ENCODE measurements at places on chromosomes 5 and 9.

DNA sequence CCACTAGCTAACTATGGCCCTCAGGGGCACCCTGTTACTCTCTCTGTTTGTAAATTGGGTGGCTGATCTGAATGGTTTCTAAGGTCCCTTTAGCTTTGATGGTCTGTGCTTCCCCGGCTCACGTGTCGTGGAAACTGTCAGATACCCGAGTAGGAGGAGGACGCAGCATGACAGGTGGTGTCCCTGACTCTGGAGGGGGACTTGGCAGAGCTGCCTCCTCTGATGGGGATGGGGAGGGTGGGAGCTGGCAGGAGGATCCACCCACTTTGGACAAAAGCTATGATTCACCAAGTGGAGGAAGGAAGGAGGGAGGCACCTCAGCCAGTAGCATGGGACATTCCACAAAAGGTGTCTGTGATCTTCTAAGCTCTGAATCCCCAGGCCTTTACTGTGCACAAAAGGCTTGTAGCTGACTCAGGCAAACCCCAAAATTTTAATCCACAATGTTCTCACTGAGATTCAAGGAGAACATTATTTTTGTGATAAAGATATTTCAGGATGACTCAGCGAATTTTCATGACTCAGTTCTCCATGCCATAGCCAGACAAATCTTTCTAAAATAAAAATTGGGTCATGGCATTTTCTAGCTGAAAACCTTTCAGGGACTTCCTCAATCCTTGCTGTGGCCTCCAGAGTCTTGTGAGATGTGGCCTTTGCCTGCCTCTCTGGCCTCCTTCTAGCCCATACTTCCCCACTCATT lies 131.0 kb upstream of the BRINP1 start:
- no peak for DNase-seq

- no peak for DNase-seq
Observed at GRCh38 chr5:153905219-153905618, 133.5 kb downstream of the FAM114A2 start.

DNA sequence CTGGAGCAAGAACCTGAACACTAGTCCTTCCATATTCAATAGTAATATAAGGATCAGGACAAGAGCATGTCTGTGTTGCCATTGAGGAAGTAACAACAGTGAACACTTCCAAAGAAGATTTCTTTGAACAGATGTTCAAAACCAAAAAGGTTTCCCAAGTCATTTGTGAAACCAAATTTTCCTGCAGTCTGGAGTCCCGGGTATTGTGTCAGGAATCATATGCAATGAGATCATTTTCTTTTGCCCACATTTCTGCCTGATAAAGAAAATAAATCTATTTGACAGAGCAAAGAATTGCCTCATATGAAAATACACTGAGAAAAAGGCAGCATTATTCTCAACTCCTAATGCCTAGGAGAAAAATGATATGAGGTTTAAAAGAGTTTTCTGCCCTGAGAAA lies 151.7 kb downstream of the SNX18 start:
- peak; percentile 84 for DNase-seq

GRCh38 chr9:23812673-23813072 lies 13.4 kb downstream of the ELAVL2 start:
- DNase-seq, result no peak

- DNase-seq, result no peak
Observed at GRCh38 chr9:3508078-3508431, 17.7 kb downstream of the RFX3 start.

DNA sequence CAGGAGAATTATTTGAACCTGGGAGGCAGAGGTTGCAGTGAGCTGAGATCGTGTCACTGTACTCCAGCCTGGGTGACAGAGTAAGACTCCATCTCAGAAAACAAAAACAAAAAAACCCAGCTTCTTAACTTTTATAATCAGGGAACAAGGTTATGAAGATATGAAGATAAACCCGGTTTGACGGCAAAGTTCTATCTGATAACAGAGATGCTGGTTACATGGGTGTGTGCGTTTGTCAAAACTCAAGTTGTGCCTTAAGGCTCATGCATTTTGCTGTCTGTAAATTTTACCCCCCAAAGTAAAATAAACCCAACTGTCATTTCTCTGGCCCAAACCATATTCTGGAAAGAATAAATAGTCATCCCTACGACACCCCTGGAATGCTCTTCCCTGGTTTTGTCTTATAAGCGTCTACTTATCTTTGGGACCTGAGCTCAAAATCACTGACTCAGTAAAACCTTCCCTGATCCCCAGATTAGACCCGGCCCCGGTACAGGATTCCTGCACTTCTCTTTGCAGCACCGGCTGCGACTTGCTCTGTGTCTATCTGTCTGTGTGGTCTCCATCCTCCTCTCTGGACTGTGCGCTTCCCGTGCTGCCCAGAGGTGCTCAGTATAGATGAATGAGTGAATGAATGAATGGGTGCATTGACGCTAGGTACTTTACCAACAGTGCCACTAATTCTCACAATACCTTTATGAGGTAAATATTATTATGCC lies 172.2 kb downstream of the DAB2IP start:
- no peak for DNase-seq

DNA sequence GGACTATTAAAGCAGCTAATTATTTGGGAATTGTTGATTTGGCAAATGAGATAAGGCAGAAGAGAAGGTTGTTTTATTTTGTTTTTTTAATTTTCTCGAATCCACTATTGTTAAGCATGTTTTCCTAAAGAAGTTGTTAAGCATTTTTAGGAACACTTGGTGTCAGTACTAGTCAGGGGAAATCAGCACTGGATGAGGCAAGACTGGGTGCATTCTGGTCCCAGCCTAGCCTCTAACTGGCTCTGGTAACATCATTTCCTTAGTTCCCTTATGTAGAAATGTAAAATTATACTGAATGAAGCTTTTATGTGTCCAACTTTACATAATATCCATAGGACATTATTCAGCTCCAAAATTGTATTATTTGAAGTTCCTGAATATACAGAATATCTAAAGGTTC lies 196.1 kb downstream of the PCSK5 start:
- peak; percentile 26 for DNase-seq

- DNase-seq, result peak; percentile 70
Observed at GRCh38 chr9:98539954-98540353, 168.8 kb downstream of the GABBR2 start.

- no peak for DNase-seq
Observed at GRCh38 chr5:176400382-176401156, 12.0 kb downstream of the HIGD2A start.

- peak; percentile 27 for DNase-seq
Observed at GRCh38 chr5:110651507-110651906, 75.0 kb downstream of the TMEM232 start.

GRCh38 chr9:27247756-27248155 lies 49.2 kb downstream of the EQTN start:
- DNase-seq, result peak; percentile 59

DNA sequence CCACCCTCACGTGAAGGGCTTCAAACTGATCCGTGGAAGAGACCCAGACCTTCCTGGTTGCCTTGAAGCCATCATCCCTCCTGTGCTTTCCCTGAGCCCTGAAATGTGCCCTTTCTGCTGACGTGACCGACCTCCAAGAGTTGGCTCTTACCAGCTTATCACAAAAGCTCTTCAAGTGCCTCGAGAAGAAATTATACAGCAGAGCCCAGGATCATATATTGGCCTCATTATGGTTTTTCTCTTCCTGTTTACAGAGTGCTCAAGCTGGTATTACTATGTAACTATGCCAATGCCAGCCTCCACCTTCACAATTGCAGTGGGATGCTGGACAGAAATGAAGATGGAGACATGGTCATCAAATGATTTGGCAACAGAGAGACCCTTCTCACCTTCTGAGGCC lies 66.0 kb downstream of the AOPEP start:
- DNase-seq, result no peak

DNA sequence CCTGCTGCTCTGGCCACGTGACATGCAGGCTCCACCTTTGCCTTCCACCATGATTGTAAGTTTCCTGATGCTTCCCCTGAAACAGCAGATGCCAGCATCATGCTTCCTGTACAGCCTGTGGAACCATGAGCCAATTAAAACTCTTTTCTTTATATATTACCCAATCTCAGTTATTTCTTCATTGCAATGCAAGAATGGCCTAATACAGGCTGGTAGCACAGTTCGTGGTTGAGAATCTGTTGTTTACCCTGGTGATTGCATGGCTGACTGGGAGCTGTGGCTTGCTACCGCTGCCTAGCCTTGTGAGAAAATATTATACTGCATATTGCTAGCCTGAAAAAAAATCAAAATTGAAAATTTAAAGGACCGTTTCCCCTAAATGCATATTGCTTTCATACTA lies 44.8 kb upstream of the PTPN3 start:
- no peak for DNase-seq

- no peak for DNase-seq
Observed at GRCh38 chr5:128749136-128749898, 211.3 kb upstream of the FBN2 start.

DNA sequence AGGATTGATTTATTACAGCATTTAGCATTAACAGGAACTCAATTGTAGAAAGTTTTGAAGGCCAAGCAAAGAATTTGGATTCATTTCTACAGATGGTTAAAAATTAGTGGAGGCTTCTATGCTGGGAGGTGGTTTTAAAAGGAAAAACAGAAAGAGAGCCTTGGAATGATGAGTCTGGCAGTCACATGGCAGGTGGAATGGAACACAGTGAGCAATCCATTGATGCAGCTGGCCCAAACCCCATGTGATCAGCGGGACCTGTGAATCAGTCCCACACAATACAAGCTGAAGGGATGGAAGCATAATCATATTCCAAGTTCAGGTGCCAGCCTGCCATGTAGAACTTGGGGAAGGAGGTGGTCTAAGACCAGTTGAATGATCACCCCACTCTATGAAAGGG lies 147.9 kb downstream of the PIP5K1B start:
- DNase-seq, result no peak

- DNase-seq, result peak; percentile 97
Observed at GRCh38 chr5:151684690-151685361, 1.9 kb downstream of the SPARC start.

DNA sequence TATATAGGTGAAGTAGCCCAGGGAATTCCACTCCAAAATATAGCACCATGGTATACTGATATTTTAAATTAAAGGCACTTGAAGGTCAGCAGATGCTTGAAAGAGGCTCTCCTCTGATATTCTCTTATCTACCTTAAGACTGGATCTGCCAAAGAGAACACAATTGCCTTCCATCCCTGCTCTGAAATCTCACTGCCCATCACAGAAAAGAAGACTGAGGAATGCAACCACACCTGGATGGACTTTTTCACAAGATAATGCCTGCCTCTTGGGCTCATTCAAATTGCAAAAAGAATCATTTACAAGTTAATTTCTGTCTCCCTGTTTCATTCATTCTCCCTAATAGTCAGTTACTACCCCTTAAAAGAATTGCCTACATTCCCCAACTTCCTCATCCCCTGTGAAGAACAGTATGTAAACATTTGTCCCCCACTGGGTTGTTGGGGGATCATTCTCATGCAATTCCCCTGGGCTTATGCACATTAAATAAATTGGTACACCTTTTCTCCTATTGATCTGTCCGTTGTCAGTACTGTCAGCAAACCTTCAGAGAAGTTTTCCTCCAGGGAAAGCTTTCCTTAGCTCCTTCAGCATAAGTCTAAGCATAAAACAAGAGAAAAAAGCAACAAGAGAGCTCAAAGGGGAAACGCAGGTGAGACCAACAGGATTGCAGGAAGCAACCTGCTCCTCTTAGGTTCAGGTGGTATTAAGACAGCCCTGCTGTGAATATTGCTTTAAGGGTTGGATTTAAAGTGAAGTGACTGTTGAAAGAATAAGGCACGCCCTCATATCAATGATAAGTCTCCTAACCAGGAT lies 171.4 kb upstream of the SLC30A5 start:
- DNase-seq, result no peak

DNA sequence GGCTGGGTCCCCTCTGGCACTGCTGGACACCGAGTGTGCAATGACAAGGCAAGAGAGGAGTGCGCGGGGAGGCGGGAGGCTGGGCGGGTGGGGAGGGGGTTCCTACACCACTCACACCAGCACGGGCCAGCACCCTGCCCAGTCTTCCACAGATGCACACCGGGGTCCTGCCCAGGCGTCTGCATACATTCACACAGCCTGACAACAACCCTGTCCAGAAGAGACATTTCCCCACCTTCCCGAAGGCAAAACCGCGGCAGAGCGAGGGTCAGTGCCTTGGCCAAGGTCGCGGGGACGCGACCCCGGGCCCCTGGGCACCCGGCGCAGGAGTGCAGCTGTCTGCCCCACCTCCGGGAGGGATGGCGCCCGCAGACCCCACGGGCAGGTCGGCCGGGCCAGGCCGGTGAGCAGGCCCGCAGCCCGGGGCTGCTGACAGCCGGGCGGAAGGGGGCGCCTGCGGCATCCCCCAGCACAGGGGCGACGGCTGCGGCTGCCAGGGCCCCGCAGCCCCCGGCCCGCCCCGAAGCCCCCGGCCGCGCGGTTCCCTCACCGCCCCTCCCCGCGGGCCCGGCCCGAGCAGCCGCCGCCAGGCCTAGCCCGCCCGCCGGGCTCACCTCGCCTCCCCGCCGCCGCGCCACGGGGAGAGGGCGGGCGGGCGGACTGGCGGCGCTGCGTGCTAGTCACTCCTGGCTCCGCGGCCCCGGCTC lies 496 bp downstream of the MAPK9 start:
- no peak for DNase-seq

- DNase-seq, result peak; percentile 83
Observed at GRCh38 chr9:124960409-124960752, 19.5 kb upstream of the GOLGA1 start.

GRCh38 chr9:134553996-134554372 lies 87.6 kb upstream of the COL5A1 start:
- DNase-seq, result no peak

- peak; percentile 46 for DNase-seq
Observed at GRCh38 chr9:101387871-101388506, 3.2 kb upstream of the BAAT start.

DNA sequence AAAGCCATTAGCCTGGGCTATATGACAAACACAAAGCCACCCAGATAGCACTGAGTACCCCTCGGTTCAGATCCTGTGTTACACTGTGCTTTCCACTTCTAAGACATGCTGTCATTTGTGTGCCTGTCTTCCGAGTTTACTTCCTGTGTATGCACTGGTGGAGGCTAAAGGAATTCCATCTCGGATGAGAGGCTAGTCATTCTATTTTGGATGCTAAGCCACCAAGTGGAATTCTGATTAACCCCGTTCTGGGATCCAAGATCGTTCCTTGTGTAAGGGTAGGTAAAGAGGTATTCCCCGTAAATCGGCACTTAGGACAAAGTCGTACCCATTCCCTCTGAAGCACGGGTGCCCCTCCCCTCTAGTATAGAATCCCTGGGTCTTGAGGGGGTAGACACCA lies 8.7 kb downstream of the PROP1 start:
- DNase-seq, result no peak

GRCh38 chr9:134658378-134658955 lies 16.9 kb downstream of the COL5A1 start:
- DNase-seq, result no peak

DNA sequence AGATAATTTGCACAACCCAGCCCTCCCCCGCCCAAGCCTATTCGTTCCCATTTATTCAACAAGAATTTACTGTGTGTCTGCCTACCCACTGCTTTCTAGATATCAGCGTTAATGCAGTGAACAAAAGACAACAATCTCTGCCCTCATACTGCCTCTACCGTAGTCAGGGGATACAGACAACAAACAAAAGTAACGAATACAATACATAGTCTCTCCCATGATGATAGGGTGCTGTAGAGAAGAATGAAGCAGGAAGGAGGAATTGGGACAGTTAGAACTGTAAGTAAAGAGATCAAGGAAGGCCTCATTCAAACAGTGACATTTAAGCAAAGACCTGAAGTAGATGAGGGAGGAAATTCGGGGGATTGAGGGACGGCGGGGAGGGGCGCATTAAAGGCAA lies 1.7 kb downstream of the GFM2 start:
- no peak for DNase-seq

GRCh38 chr9:7300484-7300883 lies 499.1 kb downstream of the DMAC1 start:
- DNase-seq, result no peak

All from IMR-90 (cell line).